ENCODE measurements at places on chromosomes 5 and 9.

DNA sequence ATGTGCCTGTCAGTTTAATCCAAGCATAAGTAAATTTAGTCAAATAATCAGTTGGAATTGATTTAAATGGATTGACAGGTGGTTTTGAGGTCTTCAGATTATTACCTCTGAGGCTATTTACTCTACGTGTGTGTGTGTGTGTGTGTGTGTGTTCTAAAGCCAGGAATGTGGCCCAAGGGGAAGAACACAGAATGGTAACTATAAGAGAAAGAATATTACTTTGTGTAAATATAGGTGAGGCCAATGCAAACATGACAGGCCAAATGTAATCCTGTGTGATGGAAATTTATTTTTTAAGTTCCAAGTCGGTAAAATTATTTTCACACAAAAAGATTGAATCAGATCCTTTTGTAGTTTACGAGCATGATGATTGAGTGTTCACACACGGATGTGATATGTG lies 390.0 kb downstream of the PLK2 start:
- DNase-seq = no peak

GRCh38 chr5:98714710-98715288 lies 58.7 kb upstream of the RGMB start:
- DNase-seq = no peak

DNA sequence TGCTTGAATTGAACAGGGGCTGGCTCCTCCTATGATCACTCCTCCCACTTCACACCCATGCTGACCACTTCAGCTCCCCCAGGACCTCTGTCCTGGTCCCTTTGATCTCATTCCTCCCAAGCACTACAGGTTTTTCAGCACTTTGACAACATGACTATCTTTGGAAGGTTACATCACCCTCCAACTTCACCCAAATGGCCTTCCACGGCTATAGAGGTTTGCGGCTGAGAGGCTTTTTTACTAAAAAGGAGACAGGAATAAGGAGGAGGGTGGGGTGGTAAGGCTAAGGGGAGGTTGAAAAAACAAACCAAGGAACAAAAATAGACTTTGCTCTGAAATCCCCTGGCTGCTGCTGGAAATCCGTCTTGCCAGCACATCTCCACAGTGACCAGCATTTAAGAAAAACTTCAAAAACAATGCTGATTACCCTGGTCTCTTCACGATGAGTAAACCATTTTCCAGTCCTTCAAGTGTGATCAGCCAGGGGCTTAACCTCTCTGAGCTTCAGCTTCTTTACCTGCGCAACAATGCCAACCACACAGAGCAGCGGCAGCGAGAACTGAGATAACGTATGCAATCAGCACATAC lies 102.7 kb downstream of the DPYSL3 start:
- no peak for DNase-seq

DNA sequence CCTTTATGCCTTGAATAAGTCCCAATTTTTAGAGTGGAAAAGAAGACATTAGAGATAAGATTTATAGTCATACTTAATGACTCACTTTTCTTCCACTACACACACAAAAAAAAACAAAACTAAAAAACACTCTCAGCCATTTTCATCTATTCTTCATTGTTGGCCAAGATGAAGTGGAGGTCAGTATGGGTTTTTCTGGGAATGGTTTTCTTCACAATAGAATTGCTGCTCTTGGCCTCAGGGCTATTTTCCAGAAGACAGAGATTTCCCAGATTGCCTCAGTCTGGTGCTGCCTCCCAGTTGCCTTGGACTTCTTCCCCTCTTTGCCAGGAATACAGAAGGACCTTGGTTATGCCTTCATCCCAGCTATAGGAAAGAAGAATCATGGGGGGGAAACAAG lies 463.7 kb downstream of the TMEM232 start:
- DNase-seq = no peak

- no peak for DNase-seq
These were observed 9.4 kb downstream of the FBXW11 start for GRCh38 chr5:171997011-171997410.

DNA sequence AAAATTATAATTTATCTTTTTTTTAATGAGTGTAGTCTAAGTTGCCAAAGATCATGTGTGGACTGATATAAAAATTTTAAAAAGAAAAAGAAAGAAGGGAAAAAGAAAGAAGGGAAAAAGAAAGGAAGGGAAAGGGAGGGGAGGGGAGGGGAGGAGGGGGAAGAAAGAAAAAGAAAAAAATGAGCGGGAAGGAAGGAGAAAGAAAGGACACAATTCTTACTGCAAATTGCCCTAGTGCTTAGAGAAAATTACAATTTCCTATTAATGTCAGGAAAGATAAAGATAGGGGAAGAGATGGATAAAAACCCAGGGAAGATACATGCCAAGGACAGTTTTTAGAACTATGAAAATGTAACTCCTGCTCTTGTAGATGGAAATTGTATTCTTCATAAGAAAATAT lies 789.7 kb upstream of the GRAMD2B start:
- DNase-seq = no peak

DNA sequence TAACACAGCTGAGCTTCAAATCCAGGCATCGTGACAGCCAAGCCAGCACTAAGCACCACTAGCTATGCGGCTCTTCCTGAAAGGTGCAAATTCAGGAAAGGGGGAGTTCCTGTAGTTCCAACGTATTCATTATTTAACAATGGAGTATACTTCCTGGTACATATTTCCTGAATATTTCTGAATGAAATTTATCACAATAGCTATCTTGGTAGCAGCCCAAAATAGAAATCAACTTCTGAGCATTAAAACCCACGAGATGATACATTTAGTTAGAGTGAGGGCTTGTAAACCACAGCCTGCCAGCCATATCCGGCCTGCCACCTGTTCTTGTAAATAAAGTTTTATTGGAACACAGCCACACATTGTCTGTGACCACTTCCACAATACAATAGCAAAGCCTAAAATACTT lies 109.7 kb upstream of the RETREG1 start:
- DNase-seq = peak; percentile 23
